ENCODE measurements at places on chromosomes 4 and X.

DNA sequence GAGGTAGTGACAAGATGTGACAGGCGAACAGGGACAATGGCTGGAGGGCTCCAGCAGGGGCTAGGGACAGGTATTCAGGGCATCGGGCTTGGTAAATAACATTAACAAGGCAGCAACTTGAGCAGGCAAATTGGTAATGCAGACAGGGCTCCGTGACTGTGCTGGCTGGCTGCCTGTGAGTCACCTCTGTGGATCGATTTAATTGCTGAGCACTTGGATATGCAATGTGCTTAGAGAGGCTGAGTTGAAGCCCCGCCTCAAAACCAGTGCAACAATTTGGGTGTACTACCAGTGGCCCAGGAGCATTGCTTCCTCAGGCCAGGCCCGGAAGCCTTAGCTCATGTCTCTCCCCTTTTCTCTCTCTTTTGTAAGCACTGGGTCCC lies 19.5 kb downstream of the CNGA2 start:
- DNase-seq = no peak

DNA sequence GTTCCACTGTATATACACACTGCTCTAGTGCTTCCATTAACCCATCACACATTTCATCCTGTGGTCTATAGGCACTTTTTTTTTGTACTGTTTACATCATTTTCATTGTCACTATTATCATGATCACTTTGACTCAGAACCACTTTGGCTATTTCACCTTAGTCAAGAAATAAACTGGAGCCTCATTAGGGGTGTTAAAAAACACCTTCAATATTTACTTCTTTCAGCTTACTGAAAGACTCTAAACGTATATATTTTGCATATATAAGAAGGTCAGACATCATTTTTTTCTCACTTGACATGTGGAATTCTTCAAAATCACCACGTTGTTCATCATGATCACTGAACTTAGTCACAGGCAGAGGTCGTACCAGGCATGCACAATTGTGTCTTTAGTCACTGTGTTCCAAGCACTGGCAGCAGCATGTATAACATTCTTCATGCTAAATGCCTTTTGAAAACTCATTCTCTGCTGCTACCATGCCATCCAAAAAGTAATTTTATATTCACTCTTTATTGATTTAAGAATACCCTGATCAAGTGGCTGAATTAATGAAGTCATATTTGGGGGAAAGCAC lies 229.2 kb upstream of the ARSJ start:
- no peak for DNase-seq

- peak; percentile 50 for DNase-seq
Observed at GRCh38 chr4:128347930-128348660, 60.5 kb upstream of the PGRMC2 start.

DNA sequence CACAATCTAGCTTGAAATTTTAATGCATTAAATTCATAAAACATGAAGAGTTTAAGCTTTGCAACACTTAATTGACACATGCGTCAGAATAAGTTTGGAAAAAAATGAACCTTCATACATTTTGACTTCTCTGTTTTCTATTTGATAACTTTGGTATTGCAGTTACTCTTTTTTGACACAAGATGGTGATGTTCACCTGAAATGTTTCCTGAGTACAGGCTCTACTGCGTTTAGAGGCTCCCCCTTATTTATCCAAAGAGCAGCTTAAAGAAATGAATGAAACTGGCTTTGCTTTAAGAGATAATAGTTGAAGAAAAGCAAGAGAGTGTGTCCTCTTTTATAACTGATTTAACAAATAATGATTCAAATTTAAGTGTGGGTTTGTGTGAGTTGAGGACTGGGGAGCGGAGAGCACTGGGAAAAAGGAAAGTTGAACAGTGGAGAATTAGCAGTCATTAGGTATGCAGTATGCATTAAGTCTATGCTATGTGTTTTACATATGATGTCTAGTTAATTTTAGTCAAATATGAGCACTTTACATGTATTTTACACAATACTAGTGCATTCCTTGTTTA lies 180.6 kb upstream of the NUDT6 start:
- no peak for DNase-seq

DNA sequence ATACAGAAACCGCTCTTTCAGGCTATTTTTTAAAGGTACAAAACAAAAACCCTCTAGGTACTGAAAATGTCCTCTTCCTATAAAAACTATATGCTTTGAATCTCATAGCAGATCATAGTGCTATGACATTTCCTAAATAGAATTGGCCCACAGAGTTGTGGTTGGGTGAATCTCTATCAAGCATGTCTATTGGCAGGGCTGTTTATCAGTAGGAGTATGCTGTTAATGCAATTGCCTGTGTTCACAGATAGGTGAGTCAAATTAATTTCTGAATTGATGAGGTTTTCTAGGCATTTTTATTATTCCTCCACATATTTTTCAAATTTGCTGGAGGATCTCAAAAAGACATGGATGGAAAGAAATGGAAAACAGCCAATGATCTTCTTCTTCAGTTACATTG lies 73.9 kb downstream of the QRFPR start:
- no peak for DNase-seq

DNA sequence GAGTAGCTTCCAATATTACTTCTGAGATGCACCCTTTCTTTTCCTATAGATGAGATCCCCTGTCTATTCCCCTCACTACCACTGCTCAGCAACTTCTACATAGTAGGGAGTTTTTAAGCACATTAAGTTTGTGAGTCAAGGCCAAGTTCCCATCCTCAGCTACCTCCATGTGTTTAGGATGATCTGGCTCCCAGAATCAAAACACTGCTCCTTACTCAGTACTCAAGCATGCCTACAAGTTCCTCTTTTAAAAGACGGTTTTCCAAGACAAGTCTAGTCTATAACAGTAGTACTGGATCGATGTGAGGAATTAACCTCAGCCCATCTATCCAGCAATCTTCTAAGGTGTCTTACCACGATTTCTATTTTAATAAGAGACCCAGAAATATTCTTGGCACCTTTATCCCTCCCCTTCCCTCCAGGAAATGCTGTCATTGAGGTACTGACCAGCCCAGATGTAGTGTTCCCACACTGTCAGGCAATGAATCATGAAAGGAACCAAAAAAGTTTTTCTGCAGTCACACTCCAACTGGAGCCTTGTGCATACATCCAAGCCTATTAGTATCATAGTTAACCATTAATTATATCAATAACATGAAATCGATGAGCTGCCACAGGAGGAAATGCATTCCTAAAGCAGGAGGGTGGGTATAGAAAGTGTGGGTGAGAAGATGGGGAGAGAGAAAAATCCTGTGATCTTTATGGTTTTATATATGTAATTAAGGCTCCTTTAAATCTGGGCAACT lies 29.6 kb downstream of the AREG start:
- peak; percentile 14 for DNase-seq

GRCh38 chr4:141905751-141906150 lies 269.4 kb downstream of the IL15 start:
- DNase-seq = no peak

- no peak for DNase-seq
Observed at GRCh38 chrX:77900688-77901087, 1.4 kb downstream of the COX7B start.

- DNase-seq = peak; percentile 19
Observed at GRCh38 chr4:4914059-4914820, 54.8 kb downstream of the MSX1 start.

GRCh38 chrX:101417190-101417589 lies 9.2 kb downstream of the HNRNPH2 start:
- DNase-seq = no peak

DNA sequence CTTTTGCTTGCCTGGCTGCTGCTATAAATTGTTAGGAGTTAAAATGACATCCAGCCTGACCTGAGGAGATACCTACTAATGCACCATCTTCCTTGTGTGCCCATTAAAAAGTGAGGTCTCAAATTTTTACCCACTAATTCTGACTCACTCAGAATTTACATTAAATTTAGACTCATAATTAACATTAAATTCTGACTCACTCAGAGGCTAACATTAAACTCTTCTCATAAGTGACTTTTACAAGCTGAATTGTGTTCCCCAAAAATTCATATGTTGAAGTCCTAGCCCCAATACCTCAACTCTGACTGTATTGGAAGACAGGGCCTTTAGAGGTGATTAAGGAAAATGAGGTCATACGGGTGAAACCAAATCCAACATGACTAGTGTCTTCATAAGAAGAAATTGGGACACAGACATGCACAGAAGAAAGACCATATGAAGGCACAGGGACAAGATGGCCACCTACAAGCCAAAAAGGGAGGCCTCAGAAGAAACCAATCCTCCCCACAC lies 11.8 kb downstream of the CASP6 start:
- DNase-seq = no peak

DNA sequence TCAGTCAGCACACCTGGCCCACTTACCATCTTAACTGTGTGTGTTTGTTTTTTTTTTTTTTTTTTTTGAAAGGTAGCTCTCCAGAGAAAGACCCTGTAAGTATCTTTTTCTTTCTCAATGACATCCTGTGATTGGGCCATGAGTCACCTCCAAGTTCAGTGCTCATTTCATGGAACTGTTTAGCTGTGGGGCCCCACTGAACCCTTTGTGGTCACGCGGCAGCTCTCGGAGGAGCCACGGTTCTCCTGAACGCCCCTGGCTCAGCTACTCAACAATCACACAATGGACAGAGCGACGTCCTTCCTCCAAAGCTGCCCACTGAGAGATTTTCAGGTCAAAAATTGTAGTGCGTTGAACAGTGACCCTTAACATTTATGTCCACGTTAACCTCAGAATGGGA lies 14.2 kb upstream of the IL3RA start:
- DNase-seq = no peak

GRCh38 chr4:5921101-5921980 lies 28.5 kb upstream of the CRMP1 start:
- no peak for DNase-seq
